ENCODE measurements at places on chromosomes 16 and 17.

DNA sequence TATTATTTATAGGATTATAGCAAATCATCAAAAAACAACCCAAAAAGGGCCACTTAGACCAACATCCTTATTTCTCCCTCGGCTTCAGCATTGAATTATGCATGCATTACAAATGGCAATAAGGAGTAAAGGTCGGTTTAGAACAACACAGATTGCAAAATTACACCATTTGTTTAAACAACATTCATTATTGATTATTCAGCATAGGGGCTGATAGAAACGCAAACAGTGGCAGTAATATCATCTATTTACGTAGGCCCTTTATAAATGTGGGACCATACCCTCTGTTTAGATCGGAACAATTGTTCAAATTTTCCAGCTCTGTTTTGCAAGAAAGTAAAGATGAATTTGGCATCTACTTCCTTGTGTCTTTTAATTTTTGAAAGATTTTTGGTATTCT, 153.3 kb downstream of the WWOX start:
- DNase-seq, result no peak

- DNase-seq, result peak; percentile 69
Measured at GRCh38 chr17:55731586-55732250, 9.1 kb upstream of the TMEM100 start.

DNA sequence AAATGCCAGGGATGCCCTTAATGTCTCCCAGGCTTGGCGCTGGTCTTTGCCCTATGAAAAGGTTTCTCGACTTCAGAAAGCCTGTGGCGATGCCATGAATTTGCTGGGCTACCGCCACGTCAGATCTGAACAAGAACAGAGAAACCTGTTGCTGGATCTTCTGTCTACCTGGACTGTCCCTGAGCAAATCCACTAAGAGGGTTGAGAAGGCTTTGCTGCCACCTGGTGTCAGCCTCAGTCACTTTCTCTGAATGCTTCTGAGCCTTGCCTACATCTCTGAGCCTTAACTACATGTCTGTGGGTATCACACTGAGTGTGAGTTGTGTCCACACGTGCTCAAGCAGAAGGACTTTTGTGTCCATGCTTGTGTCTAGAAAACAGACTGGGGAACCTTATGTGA, 11.4 kb downstream of the CHST4 start:
- DNase-seq, result peak; percentile 77

DNA sequence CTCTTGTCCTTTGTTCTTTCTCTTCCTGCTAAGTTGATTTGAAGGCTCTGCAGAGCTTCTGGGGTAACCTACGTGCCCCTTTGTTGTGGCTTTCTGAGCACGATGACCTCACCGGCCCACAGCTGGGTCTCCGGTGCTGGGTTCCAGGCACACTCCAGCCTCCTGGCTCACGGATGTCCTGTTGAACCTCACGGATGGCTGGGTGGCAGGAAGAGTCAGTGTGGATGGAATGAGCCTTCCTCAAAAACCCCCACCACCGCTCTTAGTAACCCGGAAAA, 116.0 kb downstream of the SOCS1 start:
- DNase-seq, result no peak

DNA sequence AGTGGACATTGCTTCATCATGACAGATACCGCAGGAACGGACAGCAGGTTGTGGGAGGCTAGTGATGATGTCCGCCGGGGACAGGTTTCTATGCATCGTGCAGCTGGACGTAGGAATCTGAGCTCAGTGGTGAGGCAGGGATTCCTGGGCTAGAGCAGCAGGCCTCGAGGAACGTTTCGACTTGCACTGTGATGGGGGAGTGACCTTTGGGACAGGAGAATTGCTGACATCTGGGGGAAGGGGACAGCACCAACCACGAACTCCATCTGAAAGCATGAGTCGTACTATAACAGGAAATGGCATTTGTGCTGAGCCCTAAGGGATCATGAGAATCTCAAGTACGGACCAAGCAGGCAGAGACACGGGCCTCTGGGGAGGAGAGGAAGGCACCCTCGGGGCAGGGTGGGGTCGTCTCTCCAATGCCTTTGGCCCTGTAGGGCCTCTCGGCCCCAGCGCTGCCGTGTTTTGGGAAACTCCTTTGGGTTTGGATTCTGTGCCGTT, 65.8 kb upstream of the ENDOV start:
- DNase-seq, result no peak

DNA sequence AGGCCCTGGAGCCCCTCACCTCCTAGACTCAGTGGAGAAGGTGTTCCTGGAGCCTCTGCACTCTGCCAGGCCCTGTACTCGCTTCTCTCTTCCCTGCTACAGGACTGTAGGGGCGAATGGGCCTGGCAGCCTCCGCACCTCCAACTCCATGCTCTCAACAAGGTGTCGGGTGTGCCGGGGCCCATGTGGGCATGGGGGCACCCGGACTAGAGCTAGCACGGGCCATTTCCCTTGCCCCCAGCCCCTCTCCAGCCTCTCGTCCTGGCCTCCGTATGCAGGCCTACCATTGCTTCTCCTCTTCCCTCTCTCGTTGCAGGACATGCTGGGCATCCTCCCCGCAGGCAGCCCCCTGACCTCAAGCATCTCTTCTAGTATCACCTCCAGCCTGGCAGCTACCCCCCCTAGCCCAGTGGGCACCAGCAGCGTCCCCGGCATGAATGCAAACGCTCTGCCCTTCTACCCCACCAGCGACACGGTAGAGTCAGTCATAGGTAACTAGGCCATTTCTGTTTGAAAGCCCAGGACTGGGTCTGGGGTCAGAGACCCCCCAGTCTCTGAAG, 25.8 kb downstream of the UNC13D start:
- DNase-seq, result no peak

DNA sequence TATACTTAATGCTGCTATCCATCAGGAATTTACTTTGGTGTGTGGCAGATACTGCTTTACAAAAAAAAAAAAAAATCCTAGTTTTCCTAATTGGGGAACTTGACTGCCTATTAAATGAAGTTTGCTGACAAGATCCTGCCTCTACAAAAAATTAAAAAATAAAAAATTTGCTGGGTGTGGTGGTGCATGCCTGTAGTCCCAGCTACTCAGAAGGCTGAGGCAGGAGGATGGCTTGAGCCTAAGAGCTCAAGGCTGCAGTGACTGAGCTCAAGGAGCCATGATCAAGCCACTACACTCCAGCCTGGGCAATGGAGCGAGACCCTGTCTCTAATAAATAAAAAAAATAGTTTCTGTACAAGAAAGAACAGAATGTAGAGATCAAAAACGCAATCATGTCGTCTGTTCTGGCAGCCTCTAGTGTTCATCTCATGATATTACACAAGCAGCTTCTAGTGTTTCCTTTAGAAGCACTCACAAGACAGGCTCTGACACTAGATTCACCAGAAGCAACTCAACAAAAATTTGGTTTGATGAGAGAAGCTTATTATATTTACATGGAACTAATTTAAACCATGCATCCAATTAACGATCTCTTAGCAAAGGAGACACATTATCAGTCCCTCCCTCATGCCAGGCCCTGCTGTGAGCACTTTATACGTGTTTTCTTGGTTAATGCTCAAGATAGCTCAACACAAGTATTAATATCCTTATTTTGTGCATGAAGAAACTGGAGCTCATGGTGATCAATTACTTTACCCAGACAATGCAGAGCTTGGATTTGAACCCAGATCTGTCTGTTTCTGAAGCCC, 6.8 kb upstream of the KRTAP17-1 start:
- DNase-seq, result no peak

DNA sequence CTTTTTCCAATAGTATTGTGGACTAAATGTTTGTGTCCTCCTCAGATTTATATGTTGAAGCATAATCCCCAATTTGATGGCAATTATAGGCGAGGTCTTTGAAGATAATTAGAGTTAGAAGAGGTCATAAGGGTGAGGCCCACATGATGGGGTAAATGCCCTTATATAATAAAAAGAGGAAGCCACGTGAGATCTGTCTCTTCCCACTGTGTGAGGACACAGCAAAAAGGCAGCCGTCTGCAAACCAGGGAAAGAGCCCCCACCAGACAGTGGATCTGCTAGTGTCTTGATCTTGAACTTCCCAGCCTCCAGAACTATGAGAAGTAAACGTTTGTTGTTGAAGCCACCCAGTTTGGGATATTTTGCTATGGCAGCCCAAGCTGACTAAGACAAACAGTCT, 76.0 kb downstream of the LYRM1 start:
- DNase-seq, result no peak

- DNase-seq, result no peak
Measured at GRCh38 chr16:69035375-69035774, 70.1 kb upstream of the HAS3 start.

- no peak for DNase-seq
Measured at GRCh38 chr16:17413508-17413907, 57.3 kb downstream of the XYLT1 start.

- no peak for DNase-seq
Measured at GRCh38 chr17:30210366-30210765, 25.1 kb downstream of the SLC6A4 start.

- no peak for DNase-seq
Measured at GRCh38 chr17:6667516-6667915, 16.0 kb downstream of the C17orf100 start.

GRCh38 chr16:64919141-64919540, 202.7 kb downstream of the CDH11 start:
- no peak for DNase-seq
